H4 (cell line): ENCODE measurements at places on chromosomes 12 and 14. TPM values are rescaled to one million over a fixed set of nuclear protein-coding genes. Genes with fewer than 3 reads are reported as not detected.

The RASSF9 gene
- total RNA-seq: 0.23 and 0.54 TPM in 2 replicates

- DNase-seq: no peak
Measured at GRCh38 chr14:26528415-26529182, 69.2 kb downstream of the NOVA1 start.

The SAMD4A gene
- total RNA-seq: 1.7 and 1.8 TPM in 2 replicates

GRCh38 chr12:45324391-45324790, 108.5 kb downstream of the ANO6 start:
- no peak for DNase-seq

GRCh38 chr14:31075144-31075543, 49.0 kb upstream of the STRN3 start:
- DNase-seq: no peak

DNA sequence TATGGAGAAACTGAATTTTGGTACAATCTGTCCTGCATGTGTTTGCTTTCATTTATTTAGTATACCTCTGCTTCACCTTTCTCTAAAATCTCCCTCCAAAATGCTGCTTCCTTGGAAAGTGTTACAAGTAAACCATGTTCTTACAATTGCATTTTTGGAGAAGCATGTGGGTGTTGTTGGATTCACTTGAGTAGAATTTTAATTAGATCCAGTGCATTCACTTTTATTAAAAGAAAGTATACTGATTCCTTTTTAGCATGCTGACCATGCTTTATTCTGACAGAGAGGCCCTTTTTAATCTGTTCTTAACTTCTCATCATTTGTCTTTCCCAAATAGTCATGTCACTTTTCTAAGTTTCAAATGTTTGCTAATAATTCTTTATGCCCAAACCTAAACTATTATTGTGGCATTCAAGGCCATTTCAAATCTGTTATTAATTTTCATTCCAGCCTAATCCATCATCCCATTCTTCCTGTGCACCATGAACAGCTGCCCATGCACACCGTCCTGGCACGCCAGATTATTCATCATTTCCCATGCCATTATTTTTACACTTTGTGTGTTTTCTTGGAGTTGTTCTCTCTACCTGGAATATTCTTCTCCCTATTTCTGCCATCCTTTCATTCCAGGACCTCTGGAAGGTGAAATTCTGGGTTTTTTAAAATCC, 90.7 kb downstream of the METTL25 start:
- no peak for DNase-seq

- peak; percentile 70 for DNase-seq
Measured at GRCh38 chr12:27652174-27652763, 44.0 kb upstream of the REP15 start.

DNA sequence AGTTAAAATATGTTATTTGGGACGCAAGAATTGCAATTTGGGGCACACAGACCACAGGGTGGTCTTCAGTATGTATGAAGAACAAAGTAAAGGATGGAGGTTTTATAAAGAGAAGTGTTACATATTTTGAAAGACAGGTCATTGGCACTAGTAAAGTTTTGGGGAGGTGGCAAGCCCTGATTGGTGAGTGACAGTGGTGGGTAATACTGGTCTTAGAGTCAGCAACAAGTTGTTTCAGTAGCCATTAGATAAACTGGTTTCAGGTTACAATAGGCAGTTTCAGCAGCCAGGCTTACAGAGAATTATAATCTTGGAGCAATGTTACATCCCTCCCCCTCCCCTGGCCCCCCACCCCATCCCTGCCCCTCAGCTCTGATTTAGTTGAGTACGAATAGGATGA, 17.5 kb downstream of the MARK3 start:
- DNase-seq: no peak

DNA sequence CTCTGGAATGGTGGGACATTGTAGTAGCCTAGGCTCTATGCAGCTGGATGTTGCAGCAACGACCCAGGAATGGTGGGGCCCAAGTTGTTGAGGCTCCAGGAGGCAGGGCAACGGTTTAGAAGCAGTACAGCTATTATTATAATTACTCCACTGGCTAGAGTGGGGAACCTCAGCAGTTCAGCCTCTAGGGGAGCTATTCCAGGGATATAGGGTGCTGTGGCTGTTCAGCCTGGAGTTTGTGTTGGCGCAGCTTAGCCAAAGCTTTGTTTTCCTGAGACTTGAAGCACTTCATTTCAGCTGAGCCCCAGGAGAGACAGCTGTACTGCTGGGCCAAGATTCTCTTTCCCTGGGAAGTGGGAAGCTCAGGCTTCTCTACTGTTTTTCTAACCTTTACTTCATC, 1023.0 kb upstream of the ATXN7L3B start:
- peak; percentile 11 for DNase-seq

The KCNA5 gene
- total RNA-seq: 0.02 TPM in 1 of 2 replicates, not detected in the other

DNA sequence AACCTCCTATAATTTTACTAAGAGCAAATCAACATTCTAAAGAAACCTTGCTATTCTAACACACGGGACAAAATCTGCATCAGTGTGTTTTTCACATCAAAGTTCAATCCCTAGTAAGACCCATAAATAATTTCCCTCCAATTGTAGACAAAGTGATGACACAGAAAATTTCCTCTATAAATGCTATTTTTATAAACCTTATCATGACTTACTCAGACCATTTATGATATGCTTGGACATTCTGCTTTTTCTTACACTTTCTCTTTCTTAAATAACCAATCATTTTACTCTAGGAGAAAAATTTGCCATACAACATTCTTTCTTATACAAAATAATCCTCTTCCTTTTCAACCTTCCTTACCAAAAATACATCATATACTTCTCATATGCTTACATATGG, 67.0 kb downstream of the SDR9C7 start:
- DNase-seq: no peak

- DNase-seq: no peak
Measured at GRCh38 chr12:104656383-104656782, 199.6 kb downstream of the CHST11 start.

The BCL11B gene
- total RNA-seq: 0.90 and 1.4 TPM in 2 replicates

The TTC5 gene
- total RNA-seq: 18.5 and 24.2 TPM in 2 replicates

The CHGA gene
- not detected in 2 replicates for total RNA-seq

DNA sequence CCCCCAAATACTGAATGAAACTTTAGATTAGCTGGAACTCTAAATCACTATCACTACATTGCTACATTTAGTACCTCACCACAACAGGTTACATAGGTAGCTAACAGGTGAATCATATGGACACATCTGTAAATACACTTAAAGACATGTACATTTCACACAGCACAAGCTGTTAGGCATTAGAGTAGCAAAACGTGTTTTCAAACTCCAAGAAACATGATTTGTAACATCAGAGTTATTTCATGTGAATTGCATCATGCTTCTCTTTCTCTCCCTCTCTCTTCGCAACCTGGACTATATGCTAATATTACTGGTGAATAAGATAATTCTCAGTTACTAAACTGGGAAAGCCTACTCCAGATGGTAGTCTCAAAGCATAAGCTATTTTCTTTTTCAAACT, 4.3 kb downstream of the SEL1L start:
- no peak for DNase-seq

DNA sequence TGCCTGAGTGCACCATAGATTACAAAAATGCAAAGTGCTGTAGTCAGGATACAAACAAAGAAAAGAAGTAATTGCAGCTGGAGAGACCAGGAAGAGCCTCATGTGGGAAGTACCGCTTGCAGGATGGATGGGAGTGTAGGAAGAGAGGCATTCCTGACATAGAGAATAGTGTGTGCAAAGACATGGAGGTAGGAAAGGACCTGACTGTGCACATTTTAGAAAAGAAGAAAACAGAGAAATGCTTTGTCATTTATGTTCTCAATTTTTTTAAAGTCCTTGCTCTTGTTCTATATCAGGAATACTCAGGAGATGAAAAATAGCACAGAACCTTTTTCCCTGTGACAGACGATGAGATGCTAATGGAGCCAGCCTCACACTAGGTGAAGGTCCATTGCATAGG, 358.7 kb upstream of the TMPO start:
- DNase-seq: no peak

DNA sequence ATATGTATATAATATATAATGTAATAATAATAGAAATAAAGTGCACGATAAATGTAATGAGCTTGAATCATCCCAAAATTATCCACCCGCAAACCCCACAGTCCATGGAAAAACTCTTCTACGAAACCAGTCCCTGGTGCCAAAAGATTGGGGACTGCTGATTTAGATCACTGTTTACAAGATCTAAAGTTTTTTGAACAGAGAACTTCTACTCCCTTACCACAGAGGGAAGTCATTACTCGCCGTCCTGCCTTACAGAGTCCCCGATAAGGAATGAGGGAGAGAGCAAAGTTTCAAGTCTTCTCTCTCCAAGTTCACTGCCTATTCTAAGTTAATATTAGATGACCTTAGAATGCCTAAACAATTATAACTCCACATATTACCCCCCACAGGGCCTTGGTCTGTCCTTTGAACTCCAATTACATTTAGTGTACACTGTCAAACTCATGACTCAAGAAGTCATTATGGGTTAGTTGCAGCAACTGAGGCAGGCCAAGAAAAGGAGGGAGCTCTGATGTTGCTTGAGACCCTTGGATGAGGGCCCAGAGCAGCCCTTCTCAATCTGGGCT, 21.8 kb upstream of the DHRS4 start:
- no peak for DNase-seq

DNA sequence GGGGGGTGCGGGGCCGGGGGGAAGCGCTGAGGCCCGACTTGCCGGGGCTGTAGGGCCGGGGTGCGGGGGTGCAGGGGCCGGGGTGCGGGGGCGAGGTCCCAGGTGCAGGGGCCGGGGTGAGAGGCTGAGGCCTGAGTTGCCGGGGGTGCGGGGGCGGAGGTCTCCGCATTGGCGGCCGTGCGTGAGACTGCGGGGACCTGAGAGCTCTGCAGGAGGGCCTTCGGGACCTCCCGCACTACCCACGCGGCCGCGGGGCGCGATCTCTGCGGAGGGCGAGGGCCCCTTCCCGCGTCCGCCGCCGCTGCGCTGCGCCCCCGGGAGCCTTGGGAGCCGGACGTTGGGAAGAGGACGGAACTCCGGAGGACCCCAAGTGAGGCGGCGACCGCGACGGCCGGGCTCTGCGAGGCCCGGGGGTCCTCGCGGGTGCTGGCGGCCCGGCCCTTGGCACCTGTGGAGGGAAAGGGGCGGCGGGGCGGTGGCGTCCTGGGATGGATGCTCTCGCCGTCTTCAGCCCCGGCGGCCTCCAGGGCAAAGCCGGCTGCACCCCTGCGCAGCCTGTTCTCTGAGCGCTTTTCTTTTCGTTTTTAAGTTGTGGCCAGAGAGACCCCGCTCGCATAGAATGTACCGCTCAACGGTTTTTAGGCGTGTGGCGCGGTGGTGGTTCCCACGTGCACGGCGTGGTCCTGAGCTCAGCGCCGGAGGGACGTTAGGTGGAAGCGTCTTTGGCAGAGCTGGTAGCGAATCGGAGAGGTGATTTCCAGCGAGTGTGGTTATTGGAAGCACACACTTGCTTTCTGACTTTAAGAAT, 1.3 kb downstream of the PIWIL1 start:
- no peak for DNase-seq

DNA sequence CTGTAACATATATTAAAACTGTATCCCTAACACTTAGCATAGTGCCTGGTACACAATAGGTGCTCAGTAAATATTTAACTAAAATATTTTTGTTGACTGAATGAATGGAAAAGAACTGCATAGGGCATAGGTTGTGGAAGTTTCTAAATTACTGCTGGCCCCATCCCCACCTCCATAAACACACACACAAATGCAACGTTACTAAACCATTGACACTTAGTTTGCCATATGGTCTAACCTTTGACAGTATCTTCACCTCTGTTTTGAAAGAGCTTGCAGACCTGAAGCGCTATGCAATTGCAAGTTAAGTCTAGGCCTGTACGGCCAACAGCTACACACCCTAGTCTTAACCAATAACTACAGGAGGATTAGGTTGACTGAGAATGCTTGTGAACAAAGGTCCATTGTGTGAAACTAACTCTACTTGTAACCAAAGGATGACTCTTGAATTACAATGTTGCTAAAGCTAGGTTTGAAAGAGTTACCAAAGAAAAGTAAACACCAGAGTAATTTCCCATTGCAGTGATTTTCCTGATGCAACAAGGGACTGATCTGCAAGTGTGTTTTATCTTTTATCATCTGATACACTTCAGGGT, 924 bp upstream of the MANSC1 start:
- DNase-seq: no peak

The OR4E2 gene
- total RNA-seq: not detected in 2 replicates

GRCh38 chr12:65934480-65935115, 110.3 kb downstream of the HMGA2 start:
- no peak for DNase-seq

DNA sequence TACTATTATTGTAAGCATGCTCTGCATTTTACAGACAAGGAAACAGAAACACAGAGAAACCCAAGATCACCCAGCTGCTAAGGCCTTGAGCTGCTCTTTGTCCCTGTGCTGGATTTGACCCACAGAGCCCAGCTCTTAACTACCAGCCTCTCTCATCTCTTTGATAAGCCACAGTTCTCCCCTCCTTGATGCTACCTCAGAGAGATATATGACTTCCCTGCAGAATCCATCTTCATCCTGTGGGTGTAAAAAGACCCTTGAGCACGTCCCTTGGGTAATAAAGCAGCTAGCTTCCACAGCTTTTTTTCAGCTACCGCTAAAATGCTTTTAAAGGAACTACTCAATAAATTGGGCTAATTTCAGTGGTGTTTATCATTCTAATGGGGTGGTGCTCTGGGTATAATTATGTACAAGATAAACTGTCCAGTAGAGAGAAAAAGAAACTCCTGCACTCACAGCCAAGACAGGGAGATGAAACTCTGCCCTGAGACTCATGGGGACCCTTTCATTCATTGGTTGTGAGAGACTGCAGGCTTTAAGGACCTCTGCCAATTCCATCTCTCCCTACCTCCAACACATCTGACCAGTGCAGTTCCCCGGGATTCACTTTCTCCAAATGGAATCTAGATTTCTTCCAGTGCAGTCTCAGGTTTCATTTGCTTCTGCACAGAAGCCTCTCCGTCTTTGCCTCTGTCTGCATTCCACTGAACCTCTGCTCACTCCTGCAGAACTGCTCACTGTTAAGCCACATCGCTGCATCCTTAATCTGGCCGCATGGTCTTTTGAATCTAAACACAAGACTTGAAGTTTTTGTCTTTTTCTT, 24.7 kb upstream of the NTF3 start:
- DNase-seq: no peak
